ENCODE measurements at places on chromosomes 5 and 9. TPM values are rescaled to one million over a fixed set of nuclear protein-coding genes. Genes with fewer than 3 reads are reported as not detected.

SNCAIP gene
- 1.1 TPM for total RNA-seq

MELK gene
- total RNA-seq: 9.9 TPM

MYOT gene
- 2.9 TPM for total RNA-seq

ITGA2 gene
- 19.2 TPM for total RNA-seq

SQSTM1 gene
- 200 TPM for total RNA-seq

C9orf50 gene
- 0.36 TPM for total RNA-seq

PSIP1 gene
- 19.9 TPM for total RNA-seq

PCDHGA11 gene
- total RNA-seq: 1.3 TPM

KIF4B gene
- total RNA-seq: not detected

BHMT gene
- total RNA-seq: not detected

CMYA5 gene
- total RNA-seq: 0.31 TPM

FOXD4L5 gene
- 0.24 TPM for total RNA-seq

MARCOL gene
- not detected for total RNA-seq

FOXI1 gene
- not detected for total RNA-seq

ORM1 gene
- total RNA-seq: not detected

ANKRD55 gene
- total RNA-seq: not detected

MLANA gene
- not detected for total RNA-seq

ADAMTS16 gene
- not detected for total RNA-seq

NMUR2 gene
- not detected for total RNA-seq

PCDHGA1 gene
- total RNA-seq: 0.31 TPM

NME5 gene
- total RNA-seq: 0.75 TPM

CKS2 gene
- 14.9 TPM for total RNA-seq
